ENCODE measurements at places on chromosomes 2 and 18.

- DNase-seq, result no peak
These were observed 148.8 kb upstream of the SRD5A2 start for GRCh38 chr2:31729442-31730092.

- DNase-seq, result no peak
These were observed 16.4 kb downstream of the TET3 start for GRCh38 chr2:74001121-74001520.

GRCh38 chr2:101396316-101396717 lies 9.0 kb upstream of the CREG2 start:
- no peak for DNase-seq

- DNase-seq, result no peak
These were observed 432.3 kb downstream of the SUCLG1 start for GRCh38 chr2:84026818-84027217.

DNA sequence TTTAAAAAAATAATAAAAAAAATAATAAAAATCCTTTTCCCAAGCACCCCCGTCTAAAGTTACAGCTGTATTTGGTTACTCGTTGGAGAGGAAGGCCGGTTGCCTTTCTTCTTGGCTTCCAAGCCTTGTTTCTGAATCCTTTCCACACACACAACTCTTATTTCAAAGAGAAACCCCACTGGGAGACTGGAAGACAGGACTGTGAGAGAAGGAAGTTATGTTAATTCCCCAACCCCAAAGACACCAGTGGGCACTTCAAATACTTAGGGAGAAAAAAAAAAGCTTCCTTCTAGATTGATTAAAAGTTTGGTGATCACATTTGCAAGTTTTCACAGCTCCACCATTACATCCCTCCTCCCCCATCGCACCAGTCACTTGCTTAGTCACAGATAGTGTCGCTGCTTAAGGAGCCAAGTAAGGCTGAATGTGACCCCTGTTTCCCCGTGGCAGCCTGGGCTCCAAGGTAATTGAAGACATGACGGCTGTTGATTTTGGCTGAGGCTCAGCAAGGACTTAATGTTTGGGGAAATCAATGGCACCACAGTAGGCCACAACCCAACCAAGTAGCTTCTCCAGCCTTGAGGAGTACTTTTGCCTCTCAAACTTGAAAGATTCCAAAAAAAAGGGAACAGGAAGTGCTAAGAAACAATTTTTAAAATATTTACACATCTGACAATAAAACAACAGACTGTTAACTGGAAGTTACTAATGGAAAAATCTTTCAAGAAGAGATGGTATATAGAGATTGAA lies 40.8 kb upstream of the FRZB start:
- no peak for DNase-seq

- DNase-seq, result peak; percentile 6
These were observed 39.0 kb upstream of the MAL start for GRCh38 chr2:94986392-94986963.

- DNase-seq, result no peak
These were observed 59.7 kb downstream of the MAP4K3 start for GRCh38 chr2:39377226-39377939.

- DNase-seq, result no peak
These were observed 357.6 kb downstream of the OSR1 start for GRCh38 chr2:19000776-19001175.

- DNase-seq, result no peak
These were observed 231.5 kb downstream of the PRKCE start for GRCh38 chr2:45882707-45883602.

DNA sequence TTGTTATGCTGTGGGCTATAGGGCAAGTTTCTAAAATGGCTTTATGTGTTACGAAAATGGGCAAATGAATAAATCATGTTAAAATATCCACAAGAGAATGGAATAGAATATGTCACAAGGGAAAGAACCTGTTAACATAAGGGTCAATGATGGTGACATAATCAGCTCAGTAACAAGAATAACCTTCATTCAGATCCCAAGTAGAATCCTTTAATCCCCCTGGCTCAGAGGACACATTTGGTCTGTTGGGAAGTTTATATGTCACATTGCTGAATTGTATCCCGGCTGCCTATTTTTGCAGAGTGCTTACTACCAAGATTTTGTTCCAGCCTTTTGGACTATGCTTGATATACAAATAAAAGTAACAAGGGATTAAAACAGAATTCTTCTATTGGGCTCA lies 13.1 kb upstream of the LGALSL start:
- DNase-seq, result no peak

- DNase-seq, result no peak
These were observed 44.2 kb downstream of the LHCGR start for GRCh38 chr2:48711343-48711742.

DNA sequence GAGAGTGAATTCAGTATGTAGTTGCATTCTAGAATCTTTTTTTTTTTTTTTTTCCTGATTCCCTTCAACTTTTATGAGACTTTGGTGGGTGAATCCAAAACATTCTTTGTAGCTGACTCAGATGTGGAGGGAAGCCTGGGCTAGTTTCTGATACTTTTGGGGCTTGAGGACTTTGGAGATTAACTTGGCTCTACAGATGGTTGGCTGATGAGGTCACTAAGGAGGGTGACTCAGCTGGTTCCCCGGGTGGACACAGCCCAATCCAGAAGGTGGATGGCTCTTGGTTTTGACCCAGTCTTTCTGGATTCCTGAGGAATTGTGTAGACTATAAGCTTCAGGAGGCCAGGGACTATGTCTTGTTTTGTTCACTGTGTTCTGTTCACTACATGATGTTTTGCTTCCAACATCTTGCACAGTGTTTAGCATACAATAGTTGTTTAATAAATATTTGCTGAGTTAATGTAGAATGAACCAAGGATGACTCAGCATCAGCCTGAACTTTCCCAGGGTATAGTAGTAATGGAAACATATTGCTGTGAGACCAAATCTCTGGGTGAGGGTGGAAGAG lies 30.5 kb downstream of the LAMA3 start:
- no peak for DNase-seq

DNA sequence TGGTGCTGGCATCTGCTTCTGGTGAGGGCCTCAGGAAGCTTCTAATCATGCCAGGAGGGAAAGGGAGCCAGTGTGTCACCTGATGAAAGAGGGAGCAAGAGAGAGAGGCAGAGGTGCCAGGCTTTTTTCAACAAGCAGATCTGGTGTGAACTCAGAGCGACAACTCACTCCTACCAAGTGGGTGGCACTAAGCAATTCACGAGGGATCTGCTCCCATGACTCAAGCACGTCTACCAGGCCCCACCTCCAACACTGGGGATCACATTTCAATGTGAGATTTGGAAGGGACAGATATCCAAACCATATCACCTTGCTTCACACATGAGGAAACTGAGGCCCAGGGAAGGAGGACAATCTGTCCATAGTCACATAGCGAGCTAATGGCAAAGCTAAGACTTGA lies 19.1 kb downstream of the FABP1 start:
- DNase-seq, result no peak

GRCh38 chr2:343355-343754 lies 55.5 kb upstream of the ALKAL2 start:
- no peak for DNase-seq

GRCh38 chr2:70412294-70413070 lies 110.6 kb upstream of the FAM136A start:
- DNase-seq, result no peak

DNA sequence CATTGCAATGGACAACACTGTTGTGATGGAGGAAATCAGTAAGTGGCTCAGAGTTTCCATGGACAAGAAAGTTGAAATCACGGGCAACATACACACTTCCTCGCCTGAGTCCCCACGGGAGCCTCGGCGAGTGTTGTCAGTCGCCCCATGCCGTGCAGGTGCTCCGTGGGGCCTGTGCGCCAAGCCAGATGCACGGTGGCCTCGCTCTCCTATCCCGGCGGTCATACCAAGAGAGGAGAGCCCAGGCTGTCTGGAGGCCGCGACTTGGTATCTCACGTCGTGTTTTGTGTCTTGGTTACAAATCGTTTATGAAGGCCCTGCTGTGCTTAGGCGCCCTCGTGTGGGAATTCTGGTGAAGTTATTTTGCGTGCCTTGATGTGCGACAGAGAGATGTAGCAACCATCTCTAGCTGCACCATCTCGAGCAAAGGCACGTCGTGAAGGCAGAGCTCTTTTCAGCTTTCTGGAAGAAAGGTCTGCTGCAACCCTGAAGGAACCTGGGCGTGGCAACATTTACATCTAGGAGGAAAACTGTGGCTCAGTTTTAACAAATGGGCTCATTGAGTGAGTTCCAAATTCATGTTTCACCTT lies 21.8 kb downstream of the ATG4B start:
- DNase-seq, result peak; percentile 17

DNA sequence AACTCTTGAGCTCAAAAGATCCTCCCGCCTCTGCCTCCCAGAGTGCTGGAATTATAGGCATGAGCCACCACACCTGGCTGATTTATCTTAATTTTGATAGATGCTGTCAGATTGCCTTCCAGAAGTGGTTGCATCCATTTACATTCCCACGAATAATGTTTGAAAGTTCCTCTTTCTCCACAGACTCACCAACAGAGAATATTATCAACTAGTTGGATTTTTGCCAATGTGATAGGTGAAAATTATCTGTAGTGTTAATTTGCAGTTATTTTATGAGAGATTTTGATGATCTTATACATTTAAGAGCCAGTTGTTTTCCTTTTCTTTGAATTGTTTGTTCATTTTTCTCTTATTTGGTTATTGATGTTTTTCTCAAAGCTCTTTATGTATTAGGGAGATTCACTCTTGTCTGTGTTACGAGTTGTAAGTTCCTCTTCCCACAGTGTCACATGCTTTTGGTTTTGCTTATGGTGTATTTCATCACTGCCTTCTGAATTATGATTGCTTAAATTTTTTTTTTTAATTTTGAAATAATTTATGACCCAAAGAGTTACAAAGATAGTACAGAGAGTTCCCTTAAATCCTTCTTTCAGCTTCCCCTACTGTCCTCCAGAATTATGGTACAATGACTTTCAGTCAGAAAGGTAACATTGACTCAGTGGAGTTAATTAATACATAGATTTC lies 20.7 kb upstream of the NT5DC4 start:
- DNase-seq, result no peak

DNA sequence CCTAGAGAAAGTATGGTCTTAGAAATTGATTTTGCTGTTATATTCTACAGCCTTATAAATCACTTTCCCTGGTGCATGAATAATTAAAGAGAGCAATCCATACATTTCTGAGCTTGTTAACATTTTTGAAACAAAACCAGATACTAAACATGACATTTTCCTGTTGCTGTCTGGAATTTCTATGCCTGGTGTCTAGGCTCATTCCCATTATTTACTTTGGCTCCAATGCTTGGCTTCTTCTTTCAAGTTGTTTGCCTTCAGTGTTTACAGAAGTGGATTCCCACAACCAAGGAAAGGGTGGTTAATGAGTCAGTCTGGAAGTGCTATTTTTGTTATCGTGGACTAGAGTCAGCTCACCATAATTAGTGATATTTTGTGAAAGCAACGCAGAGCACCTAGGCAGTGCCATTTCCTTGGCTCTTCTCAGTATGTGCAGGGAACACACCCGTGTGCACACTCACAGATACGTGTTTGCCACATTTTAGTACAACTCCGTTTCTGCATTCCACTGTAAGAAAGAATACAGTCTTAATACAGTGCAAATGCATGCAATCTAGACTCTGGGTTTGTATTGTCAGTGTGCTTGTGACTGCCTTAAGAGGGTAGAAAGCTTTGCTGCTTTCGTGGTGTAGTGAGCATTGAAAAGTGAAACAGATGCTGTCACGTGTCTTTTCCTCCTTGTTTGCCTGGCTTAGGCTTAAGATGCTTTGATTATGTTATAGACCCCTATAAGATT lies 185.0 kb upstream of the RASGRP3 start:
- no peak for DNase-seq

GRCh38 chr2:122707224-122707824 lies 951.9 kb downstream of the TSN start:
- DNase-seq, result no peak

GRCh38 chr18:2986150-2986865 lies 26.6 kb downstream of the LPIN2 start:
- DNase-seq, result no peak

GRCh38 chr18:74465775-74466174 lies 8.7 kb upstream of the DIPK1C start:
- DNase-seq, result no peak

- DNase-seq, result no peak
These were observed 107.0 kb upstream of the ZC3H15 start for GRCh38 chr2:186379052-186379451.

DNA sequence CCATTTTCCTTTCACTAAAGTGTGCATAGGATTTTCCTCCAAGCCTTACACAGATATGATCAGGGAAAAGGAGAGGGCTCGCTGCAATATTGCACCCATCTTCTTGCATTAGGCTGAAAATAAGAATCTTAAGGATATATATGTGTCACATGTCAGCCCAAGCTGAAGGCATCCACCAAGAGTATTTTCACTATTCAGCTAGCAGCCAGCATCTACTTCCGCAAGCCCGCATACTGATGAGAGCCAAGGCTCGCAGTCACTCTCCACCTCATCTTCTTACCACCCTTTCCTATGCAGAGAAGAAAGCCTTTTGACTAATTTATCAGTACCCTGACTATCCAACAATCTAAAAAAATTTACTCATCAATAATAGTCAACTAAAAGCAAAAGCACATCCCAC lies 6.1 kb downstream of the TMEM163 start:
- DNase-seq, result no peak

- DNase-seq, result no peak
These were observed 70.8 kb downstream of the RTP5 start for GRCh38 chr2:241940329-241940728.

DNA sequence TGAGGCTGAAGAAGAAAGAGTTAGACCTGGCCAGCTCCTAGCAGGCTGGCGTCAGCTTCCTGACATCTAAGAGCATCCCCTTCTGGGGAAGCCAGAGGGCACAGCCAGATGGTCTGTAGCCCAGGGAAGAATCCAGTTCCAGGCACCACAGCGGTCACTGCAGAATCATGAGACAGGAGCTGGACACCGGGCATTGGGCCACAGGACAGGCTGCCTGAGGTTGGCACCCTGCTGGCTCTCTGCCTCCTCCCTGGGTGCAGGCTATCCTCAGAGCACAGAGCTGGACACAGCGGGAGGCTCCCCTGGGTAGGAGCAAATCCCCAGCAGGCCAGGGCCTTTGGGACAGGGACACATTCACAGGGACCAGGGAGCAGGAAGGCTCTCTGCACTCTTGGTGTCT lies 19.8 kb upstream of the ATOH8 start:
- no peak for DNase-seq

DNA sequence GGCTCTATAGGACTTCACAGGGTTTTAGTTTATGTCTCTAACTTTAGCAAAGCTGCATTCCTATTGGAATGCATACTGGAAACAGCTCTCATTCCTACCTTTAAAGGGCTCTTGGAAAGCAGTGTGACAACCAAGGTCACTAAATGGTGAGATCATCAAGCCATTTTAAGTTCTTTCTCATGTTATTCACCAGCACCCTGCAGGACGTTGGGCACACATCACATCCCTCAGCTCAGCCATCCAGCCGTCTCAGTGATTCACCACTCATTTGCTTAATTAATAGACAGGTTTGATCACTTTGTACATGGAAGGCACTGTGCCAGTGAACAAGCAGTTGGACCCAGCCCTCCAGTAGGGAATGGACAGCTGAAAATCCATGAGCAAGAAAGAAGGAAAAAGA lies 32.2 kb upstream of the RBM44 start:
- DNase-seq, result no peak

GRCh38 chr18:42310956-42311355 lies 355.9 kb downstream of the PIK3C3 start:
- no peak for DNase-seq

All from CD8-positive, alpha-beta memory T cell (primary cell).